ENCODE measurements at places on chromosomes 5 and 9.

DNA sequence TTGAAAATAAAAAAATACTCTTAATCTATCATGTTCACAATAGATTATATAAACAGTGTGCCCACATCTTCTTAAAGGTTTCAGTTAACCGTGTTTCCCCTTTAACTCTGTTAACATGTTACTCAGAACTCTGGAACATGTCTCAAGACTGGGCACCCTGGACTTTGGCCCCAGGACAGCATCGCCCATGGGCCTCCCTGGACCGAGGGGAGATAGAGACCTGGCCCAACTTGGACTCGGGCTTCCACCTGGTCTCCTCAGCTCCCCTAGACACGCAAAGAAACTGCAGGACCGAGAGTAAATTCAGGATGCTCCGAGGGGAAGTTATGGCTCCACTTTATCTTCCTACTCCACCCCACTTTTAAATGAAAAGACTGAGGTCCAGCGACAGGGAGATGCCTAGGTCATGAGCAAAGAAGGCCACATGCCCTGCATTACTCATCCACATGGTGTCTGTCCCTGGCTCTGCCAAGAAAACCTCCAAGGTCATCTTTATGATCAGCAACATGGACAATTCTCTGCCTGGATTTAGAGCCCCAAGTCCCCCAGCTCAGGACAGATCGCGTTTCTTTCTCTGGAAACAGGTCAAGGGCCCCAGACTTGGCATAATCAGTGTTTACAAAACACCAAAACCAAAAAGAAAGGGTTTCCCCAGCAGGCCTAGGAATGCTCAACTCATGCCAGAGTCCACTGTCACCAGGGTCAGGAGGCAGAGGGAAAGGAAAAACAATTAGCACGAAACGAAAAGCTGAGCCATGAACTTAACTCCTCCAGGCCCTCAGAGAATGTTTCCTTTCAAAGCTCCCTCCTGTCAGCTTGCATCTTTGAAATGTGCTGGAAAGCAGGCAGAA is 17.4 kb downstream of the GPX3 start:
- DNase-seq = peak; percentile 27

DNA sequence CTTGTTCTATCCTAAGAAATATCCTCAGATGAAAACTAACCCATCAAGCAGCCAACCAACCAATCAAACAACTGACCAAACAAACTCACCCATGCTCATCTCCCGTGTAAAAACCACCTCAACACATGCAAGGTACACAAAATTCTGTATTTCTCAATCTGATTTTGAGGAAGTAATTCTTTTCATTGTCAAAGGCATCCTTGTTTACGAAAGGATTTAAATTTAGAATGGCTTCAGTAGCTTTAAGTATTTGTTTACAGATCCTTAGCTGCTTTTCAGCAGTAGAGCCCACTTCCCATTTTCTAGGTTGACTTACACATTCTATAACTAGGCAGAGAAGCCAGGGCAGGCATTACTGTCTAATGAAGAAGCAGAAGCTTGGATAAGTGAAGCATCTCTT is 78.6 kb downstream of the NTRK2 start:
- no peak for DNase-seq

DNA sequence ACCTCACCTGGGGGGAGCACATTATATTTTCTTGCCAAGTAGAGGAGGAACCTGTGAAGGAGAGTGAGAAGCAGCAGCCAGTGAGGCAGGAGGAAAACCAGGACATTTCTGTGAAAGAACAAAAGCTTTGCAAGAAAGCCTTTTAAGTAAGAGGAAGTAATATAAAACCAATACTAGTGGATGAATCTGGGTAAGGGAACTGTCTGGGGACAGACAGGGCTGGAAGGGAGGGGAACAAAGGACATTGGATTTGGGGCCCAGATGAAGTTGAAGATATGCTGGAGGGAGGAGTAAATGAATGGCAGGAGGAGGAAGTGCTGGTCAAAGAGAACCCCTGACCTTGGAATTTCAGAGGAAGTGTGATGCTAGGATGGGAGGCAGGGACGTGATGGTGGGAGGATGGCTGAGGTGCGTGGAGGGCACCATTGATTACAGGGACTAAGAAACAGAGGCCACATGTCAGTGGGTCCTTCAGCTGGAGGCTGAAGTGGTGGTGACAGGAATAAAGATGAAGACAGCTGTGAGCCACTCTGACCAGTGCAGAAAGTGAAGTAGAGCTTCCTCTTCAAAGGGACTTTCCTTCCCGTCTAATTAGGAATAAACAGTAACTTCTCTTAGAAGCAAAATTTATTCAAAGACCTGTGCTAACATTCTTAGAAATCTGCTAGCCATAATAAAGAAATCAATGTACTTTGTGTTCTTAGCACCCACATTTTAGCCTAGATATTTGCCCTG is 43.5 kb upstream of the FABP6 start:
- DNase-seq = no peak

DNA sequence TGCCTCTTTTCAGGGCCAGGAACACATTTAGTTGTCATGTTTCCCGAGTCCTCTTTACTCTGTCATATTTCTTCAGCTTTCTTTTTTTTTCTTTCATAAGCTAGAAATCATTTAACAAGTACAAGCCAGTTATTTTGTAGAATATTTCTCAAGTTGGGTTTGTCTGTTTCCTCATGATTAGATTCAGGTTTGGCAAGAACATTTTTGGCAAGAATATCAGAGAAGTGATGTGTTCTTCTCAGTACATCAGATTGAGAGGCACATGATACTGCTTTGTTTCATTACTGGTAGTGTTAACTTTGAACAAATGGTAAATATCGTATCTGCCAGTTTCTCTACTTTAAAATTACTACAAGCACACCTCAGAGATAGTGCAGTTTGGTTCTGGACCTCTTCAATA is 45.1 kb downstream of the PCSK5 start:
- no peak for DNase-seq

DNA sequence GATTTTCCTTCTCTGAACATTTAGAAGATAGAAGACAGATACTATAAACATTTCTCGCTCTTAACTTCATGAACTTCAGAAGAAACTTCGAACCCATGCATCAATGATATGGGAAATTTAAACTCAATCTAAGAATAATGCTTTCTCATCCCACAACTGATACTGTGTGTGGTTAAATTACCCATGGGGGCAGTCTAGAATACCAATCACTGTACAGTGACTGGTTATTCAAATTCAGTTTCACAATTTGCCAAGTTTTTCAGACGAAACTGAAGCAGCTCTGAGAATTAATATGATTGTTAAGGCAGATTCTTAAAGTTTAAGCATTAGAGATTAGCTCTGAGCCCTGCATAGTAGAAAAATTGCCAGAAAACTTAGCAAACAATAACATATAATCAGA is 431.0 kb downstream of the SH3GL2 start:
- no peak for DNase-seq

- DNase-seq = no peak
Measured at GRCh38 chr5:57113481-57113880, 60.4 kb upstream of the GPBP1 start.

GRCh38 chr5:112064956-112065355 is 308.0 kb upstream of the NREP start:
- DNase-seq = no peak
